ENCODE measurements at places on chromosomes 3 and 15.

- DNase-seq = no peak
Measured at GRCh38 chr3:128703561-128703960, 22.4 kb upstream of the RAB7A start.

DNA sequence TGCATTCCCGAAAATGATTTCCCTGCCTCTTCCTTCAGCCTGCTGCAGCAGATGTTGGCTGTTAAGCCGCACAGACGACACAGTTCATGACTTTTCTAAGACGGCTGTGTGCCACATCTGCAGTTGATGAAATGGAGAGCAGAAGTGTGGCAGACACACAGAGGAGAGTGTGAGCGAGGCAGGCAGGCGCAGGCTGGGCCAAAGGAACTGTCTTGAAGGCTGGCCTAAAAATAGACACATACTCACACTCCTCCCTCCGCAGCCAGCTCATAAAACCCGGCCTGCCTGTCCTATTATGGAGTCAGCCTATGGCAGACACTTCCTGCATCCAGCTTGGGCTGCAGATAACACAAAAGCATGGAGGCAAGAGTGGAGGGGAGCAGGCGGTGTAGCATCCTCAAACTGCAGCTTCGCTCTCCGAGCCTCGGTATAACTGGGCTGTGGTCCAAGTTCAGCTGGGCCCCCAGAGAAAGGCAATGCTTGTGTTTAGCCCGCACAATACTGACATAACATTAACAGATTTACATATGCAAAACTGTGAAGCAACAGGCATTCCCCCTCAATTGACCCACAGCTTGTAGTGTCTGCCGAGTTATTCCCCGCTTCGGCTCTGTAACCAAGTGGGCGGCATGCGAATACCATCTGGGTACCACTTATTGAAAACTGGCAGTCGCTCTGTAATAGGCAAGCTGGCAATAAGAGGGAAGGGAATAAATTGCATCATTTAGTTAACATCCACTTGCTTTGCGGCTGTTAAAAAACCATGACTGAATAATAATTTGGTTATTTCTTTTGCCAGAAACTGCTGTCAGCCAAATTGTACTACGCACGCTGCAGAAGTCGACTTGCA lies 40.8 kb downstream of the FOXP1 start:
- DNase-seq = no peak

GRCh38 chr3:11720917-11721411 lies 77.2 kb upstream of the VGLL4 start:
- DNase-seq = no peak

GRCh38 chr15:71752604-71753289 lies 57.6 kb upstream of the NR2E3 start:
- no peak for DNase-seq

GRCh38 chr3:35677797-35678196 lies 38.5 kb downstream of the ARPP21 start:
- no peak for DNase-seq

DNA sequence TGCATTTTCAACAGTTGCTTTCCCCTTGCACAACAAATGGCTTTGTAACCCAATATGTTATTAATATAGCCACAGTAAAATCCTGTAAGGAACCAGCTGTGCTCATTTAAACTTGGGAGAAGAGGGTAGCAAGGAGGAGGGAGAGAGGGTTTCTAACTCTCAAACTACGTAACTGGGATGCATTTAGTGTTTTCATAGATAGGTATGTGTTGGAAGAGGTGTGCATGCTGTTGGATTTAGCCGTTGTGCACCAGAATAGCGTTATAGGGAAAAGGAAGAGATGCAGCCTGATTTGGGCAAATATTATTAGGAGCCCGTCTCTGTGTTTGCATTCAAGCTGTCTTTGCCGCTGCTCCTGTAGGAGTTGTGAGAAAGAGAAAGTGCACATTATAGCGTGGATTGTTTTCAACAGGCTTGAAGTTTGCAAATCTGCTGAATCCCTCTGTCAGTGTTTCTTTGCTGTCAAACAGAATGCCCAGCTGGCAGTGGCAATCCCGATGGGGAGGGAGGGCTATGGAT lies 39.4 kb downstream of the ARPP21 start:
- DNase-seq = no peak

- DNase-seq = no peak
Measured at GRCh38 chr3:175447521-175447920, 588.4 kb downstream of the NAALADL2 start.

GRCh38 chr15:85137489-85138168 lies 156.0 kb downstream of the PDE8A start:
- no peak for DNase-seq

- DNase-seq = no peak
Measured at GRCh38 chr15:83682476-83683088, 28.7 kb downstream of the ADAMTSL3 start.

GRCh38 chr15:40192942-40193341 lies 32.1 kb downstream of the BUB1B start:
- no peak for DNase-seq

DNA sequence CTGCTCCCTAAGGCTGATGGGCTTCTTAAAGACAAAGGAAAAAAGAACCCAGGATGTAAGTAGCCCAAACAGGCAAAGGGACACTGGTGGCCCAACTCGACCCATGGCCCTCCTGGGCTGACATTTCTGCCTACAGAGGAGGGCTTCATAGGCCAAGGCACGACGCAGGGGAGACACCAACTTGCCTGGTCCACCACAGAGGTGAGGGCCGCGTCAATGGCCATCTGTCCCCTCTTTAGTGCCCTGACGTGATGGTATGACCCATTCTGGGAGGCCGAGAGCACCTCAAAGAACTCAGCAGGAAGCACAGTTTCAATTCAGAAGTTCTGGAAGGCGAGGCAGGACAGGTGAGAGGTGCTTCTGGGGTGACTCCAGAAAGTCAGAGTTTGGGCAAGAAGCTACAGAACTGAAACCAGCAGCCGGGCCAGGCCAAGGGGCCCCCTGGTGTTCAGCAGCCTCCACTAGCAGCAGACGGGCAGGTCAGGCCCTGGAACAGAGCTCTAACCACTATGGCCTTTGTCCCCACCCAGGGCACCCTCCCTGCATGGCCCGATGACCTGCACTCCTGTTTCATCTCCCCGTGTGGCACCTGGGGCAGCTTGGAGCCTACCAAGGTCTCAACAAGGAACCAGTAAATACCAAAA lies 45.1 kb downstream of the HMCES start:
- no peak for DNase-seq

DNA sequence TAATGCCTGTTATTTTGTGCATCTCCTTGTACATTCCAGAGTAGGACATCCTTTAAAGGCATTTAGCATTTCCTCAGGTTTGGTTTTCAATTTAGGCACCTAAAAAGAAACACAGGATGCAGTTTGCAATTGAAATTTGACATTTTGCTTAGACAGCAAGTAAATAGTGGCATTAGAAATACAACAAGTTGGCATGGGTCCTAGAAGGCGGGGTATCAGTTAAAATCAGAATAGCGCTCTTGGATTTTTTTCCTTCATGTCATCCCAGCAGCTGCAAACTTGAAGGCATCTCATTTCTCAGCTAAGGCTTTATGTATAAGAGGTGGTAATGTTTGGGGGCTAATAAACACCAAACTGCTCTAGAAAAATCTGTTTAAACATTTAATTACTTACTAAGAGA lies 47.5 kb upstream of the SKOR1 start:
- DNase-seq = no peak

- DNase-seq = no peak
Measured at GRCh38 chr3:45715945-45716344, 26.7 kb downstream of the SACM1L start.

DNA sequence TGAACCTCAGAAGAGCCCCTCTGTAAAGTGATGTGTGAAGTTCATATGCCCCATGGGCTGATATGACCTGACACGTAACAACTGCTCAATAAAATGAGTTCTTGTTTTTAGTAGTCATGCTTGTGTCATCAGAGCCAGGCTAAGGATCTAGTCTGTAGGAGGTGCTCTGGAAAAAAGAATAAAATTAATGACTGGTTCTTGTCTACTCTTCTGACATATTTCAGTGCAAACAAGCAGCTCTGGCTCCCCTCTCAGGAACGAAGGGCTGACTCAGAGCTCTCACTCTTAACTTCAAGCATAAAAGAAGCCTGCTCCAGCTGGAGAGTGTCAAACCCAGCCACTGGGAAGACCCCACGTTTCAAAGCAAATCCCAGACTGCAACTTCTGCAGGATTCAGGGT lies 77.0 kb downstream of the LRIG1 start:
- no peak for DNase-seq

DNA sequence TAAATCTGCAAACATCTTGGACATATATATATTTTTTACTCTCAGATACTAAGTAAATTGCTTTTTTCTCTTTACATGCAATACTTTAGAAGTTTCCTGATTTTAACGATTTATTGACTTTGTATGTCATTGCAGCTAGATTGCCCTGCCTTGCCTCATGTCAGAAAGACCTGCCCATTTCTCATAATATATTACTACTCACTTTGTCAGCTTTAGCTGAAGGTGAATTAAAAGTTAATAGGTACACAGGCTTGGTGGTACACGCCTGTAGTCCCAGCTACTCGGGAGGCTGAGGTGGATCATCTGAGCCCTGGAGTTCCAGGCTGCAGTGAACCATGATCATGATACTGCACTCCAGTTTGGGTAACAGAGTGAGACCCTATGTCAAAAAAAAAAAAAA lies 52.8 kb downstream of the PLS1 start:
- DNase-seq = no peak

DNA sequence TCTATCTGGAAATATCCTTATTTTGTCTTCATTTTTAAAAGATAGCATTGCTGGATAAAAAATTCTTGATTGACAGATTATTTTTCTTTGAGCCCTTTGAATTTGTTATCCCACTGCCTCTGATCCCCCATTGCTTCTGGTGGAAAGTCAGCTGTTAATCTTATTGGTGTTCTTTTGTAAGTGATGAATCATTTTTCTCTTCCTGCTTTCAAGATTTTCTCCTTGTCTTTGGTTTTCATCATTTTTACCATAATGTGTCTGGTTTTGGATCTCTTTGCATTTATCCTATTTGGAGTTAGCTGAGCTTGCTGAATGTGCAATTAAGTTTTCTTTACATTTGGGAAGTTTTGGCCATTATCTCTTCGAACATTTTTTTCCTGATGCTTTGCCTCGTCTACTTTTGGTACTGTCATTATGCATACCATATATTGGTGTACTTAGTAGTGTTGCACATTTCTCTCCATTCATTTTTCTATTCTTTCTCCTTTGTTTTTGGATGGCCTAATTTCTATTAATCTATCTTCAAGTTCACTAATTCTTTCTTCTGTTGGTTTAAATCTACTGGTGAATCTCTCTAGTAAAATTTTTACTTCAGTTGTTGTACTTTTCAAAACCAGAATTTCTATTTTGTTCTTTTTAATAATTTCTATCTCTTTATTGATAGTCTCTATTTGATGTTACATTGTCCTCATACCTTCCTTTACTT lies 440.0 kb upstream of the PROK2 start:
- no peak for DNase-seq

GRCh38 chr3:148840451-148840850 lies 12.8 kb downstream of the CPB1 start:
- no peak for DNase-seq

- DNase-seq = no peak
Measured at GRCh38 chr3:58241306-58242044, 3.9 kb downstream of the ABHD6 start.

DNA sequence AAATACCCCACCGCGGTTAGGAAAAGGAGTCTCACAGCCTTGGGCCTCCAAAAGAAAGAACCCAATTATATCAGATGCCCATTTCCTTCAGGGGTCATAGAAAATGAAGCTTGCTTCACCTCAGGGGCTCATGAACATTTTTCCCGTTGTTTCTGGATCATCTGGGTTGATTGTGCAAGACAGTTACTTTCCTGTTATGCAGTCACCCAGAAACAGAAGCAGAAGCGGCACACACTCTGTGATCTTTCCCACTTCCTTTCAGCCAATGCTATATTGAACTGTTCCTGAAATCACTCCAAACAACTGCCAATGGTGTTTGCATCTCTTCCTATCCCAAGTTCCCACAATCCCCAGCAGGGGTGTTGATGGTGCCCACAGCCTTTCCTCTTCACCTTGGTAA lies 295.6 kb upstream of the RASGRP1 start:
- no peak for DNase-seq

- no peak for DNase-seq
Measured at GRCh38 chr15:100689131-100689899, 86.9 kb downstream of the ASB7 start.

- DNase-seq = no peak
Measured at GRCh38 chr3:46742992-46743585, 25.4 kb upstream of the PRSS50 start.

- no peak for DNase-seq
Measured at GRCh38 chr3:122023335-122023910, 1.4 kb upstream of the ILDR1 start.

DNA sequence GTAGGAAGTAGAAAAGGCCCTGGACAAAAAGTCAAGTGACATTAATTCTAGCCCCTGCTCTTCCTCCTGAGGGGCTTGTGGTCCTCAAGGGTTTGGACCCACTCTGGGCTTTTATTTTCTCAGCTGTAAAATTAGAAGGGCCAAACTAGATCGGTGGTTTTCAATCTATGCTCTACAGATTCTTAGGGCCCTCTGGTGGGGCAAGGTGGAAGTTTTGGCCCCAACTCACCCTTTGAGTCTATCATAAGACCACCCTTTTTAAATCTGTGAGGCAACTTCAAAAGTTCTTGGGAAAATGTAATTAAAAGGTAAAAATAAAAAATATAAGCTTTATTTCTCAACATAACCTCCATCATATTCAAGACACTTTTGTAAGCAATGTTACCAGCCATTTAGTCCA lies 25.6 kb upstream of the CFAP161 start:
- DNase-seq = no peak

GRCh38 chr3:196941729-196942225 lies 551 bp downstream of the NCBP2 start:
- DNase-seq = no peak

GRCh38 chr3:61595826-61596225 lies 34.5 kb downstream of the PTPRG start:
- no peak for DNase-seq

GRCh38 chr3:27312044-27312668 lies 57.0 kb downstream of the NEK10 start:
- no peak for DNase-seq

GRCh38 chr3:170524073-170524472 lies 61.8 kb downstream of the SLC7A14 start:
- DNase-seq = no peak

DNA sequence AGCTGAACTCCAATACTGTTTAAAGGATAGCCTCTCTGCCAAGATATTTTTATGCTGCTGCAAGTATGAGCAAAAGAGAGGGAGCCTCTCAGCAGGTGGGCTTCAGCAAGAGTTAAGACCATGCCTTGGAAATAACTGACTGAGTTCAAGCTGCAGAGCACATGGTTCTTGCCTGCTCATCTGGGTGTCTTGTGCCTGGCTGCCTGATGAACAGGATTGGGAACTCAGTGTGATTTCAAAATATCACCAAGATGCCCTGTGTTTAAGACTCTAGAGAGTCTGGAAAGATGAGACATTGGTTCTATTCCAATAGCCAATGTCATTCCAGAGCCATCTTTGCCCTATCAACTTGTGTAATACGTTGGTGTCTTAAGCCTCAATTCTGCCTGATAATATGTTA lies 147.5 kb upstream of the VEPH1 start:
- no peak for DNase-seq
